K562 (cell line): ENCODE measurements at places on chromosomes 3 and 15. TPM values are rescaled to one million over a fixed set of nuclear protein-coding genes. Genes with fewer than 3 reads are reported as not detected.

DNA sequence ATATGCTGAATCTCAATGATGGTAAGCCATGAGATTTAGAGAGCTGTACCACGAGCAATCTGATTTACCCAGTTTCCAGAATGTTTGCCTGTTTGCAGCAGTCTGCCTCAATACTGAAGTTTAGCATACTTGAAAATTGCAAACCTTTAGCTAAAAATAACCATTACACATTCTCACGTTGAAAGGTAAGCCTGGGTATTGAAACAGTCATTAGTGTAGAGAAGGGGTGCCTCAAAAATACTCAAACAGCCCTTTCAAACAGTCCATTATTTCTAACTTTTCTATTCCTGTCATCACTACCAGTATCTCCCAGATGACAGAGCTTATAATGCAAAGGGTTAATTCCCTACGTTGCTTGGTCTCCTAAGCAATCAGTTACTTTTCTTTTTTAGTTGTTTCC lies 111.8 kb upstream of the MBNL1 start:
- H3K27me3 ChIP-seq: no peaks in the 10 kb centered on the region
- DNase-seq: no peak
- no peak overlapping the region for H3K4me3 ChIP-seq
- no peaks in the 10 kb centered on the region for H3K36me3 ChIP-seq
- no peak overlapping the region for H3K27ac ChIP-seq

GRCh38 chr3:132772252-132772651 lies 50.0 kb upstream of the NPHP3 start:
- no peaks in the 10 kb centered on the region for H3K27me3 ChIP-seq
- no peak for DNase-seq
- no peaks in the 10 kb centered on the region for H3K36me3 ChIP-seq

- H3K36me3 ChIP-seq: no peaks in the 10 kb centered on the region
- H3K4me3 ChIP-seq: no peak overlapping the region
- H3K27ac ChIP-seq: no peak overlapping the region
Measured at GRCh38 chr3:8724108-8724752, 9.4 kb upstream of the CAV3 start.

GRCh38 chr3:192855434-192855833 lies 62.2 kb downstream of the MB21D2 start:
- H3K36me3 ChIP-seq: no peaks in the 10 kb centered on the region
- H3K4me3 ChIP-seq: no peak overlapping the region
- peaks cover 6% of the 10 kb centered on the region; the same call in 1 of the 2 replicates for H3K27me3 ChIP-seq
- no peaks in the 10 kb centered on the region for H3K4me1 ChIP-seq
- no peak for DNase-seq

IL17RE gene
- 0.47 and 0.72 TPM in 2 replicates for total RNA-seq
